NCI-H69 (cell line): ENCODE measurements at places on chromosomes 7 and 10.

DNA sequence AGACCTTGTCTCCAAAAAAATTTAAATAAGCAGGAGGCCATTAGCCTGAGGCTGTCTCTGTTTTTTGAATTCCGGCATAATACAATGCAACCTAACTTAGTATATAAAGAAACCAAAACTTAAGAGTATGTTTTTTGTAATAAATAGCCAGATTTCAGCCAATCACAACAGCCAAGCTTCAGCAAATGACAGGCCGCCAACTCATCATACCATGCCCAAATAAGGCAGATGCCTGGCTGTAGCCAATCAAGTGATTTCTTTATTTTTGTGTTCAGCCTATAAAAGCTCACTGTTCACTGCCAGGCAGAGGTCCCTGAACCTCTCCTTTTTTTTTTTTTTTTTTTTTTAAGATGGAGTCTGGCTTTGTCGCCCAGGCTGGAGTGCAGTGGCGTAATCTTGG lies 12.7 kb upstream of the PURB start:
- DNase-seq: no peak

DNA sequence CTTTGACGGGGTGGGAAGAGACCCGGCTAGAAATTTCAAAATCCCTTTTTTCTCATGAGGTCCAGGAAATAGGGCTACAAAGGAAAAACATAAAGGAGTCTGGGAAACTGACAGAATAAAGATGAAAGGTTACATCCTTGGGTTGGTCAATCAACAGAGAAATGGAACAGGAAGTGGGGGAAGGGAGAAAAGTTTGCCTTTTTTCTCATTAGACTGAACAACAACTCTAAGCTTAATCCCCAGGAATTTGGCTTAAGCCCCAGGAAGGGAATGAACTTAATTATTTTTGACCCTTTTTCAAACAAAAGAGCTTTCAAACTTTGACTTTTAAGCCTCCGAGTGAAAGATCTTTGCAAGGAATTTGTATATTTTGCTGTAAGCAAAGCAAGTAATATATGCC lies 32.7 kb downstream of the LGI1 start:
- no peak for DNase-seq

- no peak for DNase-seq
These were observed 945 bp upstream of the RHEB start for GRCh38 chr7:151520419-151521261.

- no peak for DNase-seq
These were observed 51.9 kb downstream of the MTPN start for GRCh38 chr7:135925210-135925609.

DNA sequence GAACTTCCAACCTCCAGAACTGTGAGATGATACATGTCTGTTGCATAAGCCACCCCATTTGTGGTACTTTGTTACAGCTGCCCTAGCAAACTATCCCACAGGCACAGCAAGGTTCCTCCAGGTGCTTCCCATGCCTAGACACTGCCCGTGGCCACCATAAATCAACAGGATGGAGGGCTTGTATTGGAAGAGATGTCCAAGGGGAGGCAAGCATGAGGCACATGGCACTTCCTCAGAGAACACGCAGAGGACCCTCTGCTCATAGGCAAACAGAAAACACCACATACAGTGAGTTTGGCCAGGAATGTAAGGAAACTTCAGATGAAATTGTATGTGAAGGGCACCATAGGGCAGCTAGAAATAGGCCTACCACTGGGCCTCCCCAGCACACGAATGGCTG lies 291.1 kb downstream of the GRID1 start:
- no peak for DNase-seq

DNA sequence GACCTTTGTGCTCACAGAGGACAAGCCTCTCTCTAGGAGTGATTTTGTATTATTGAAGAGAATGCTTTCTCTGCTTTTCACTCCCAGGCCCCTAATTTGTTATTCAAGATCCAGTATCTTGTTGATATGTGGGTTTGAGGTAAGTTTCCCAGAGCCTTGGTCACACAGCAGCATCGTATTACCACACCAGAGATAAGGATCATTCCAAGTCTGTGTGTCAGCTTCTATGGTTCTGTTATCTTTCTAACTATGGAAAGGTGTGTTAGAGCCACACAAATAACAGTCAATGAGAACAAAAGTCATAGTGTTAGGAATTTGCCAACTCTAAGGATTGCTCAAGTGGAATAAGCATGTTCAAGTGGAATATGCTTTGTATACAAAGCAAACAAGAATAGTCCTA lies 1208.3 kb downstream of the GATA3 start:
- no peak for DNase-seq

DNA sequence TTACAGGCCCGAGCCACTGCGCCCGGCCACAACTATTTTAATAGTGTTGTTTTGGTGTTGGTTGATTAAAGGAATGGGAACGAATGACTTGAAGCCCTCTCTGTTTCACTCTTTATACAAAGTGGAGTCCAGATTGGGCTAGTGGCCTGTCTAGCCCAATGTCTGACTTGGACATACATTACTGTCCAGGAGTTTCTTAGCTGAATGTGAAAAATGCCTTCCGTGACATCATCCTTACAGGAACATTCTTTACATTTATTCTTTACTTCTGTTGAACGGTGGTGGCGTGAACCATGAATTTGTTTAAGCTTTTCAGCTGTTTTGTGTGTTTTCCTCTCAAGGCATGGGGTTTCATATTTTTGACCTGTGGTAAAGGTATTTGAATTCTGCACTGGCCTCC lies 67.9 kb downstream of the DAGLB start:
- no peak for DNase-seq

GRCh38 chr10:21314906-21315644 lies 210.4 kb downstream of the SKIDA1 start:
- no peak for DNase-seq

DNA sequence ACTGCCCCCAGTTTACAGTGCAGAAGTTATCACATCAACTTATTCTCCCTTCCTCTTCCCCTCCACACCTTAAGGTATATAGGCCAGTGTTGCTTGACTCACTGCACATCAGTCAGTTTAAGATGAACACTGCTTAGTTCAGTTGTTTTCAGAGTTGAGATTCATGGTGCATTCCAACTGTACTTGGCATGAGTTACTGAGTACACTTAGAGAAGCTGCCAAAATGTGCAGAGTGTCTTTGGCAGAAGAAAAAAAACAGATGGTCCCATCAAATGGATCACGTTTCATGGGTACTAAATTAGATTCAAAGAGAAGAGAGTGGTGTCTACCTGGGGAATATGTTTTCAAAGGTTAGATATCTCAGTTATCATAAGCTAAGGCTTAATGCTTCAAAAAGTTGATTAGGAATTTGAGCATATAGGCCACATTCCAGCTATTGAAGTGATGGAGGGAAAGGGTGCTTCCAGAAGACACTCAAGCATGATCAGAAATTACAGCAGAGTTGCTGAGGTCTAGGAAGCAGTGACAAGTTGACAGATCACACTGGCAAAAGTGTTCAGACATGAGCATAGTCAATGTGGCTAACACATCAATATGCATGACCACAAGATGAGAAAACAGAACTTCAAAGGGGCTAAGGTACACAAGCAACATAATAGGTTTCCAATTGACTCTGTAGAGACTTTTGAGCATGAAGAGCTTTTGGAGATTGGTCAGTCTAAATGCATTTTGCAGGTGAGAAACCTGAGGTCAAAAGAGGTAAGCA lies 579.2 kb upstream of the CELF2 start:
- no peak for DNase-seq

GRCh38 chr7:123749537-123749857 lies 694 bp upstream of the WASL start:
- DNase-seq: peak; percentile 92

DNA sequence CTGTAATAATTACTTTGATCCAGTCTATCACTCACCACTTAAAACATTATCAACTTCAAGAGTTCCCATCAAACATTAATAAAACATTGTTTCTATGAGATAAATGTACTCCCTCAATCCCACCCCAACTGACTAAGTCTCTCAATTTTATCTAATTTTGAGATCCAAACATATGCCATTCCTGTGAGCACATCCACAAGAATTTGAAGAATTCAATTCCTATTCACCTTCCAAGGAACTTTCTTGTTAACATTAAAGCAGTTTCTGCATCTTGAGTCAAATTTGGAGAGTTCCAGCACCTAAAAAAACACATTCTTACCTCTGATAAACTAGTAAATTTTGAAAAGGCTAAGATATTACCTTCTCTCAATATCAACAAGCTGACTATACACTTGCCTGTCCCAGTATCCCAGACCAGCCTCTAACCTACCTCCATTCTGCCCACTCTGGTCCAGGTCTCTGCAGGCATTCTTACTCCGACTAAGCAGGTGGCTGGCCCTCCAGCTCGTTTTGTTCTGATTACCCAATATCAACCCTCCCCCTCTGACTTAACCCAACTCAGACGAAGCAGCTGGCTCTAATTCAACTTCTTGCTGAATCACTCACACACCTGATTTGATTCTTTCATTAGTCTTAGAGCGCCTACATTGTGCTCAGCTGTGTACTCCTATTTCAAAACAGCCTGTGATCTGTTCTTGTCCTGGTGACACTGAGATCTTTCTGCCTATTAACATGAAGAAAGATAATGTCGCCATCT lies 275.2 kb downstream of the IPMK start:
- peak; percentile 84 for DNase-seq

- DNase-seq: no peak
These were observed 23.0 kb upstream of the GPR146 start for GRCh38 chr7:1021366-1021765.

- no peak for DNase-seq
These were observed 18.9 kb upstream of the NRBF2 start for GRCh38 chr10:63114031-63114814.

- peak; percentile 58 for DNase-seq
These were observed 13.2 kb downstream of the HDAC9 start for GRCh38 chr7:18508443-18509427.

- DNase-seq: no peak
These were observed 905.2 kb upstream of the ZNF722 start for GRCh38 chr7:63093481-63093880.

GRCh38 chr7:126799541-126799940 lies 453.2 kb downstream of the GRM8 start:
- DNase-seq: no peak

- peak; percentile 70 for DNase-seq
These were observed 238.8 kb upstream of the LRGUK start for GRCh38 chr7:133888061-133888930.

- no peak for DNase-seq
These were observed 47.5 kb downstream of the RGS10 start for GRCh38 chr10:119495021-119495505.

- DNase-seq: peak; percentile 39
These were observed 204.1 kb downstream of the TRIL start for GRCh38 chr7:28754027-28754426.

DNA sequence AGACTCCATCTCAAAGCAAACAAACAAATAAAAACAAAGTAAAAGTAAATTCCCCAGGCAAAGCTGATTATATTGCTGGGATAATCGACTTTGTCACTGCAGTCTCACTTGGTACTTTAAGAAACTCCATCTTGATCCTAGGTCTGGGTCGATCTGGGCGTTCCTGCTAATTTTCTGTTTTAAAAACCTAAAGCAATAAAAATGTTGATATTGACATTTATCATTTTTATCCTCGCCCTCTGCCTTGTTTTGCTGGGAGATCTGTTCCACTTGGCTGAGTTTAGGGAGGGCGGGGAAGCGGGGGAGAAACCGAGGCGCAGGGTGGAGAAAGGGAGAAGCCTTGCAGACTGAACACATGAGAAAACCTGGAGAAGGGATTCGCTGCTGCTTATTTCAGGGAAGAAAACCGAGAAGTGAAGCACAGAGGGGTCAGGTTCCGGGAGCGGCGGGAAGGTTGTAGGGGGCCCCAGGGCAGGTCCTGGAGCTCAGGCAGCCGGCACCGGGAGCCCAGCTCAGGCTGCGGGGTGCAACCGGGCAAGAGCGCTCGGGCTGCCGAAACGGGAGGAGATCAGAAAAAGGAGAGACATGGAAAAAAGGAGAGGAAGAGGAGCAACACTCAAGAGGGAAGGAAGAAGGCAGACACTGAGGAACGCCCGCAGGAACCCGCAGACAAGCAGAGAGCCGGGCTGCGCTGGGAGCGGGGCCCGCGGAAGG lies 27.3 kb upstream of the KMT2C start:
- peak; percentile 91 for DNase-seq

DNA sequence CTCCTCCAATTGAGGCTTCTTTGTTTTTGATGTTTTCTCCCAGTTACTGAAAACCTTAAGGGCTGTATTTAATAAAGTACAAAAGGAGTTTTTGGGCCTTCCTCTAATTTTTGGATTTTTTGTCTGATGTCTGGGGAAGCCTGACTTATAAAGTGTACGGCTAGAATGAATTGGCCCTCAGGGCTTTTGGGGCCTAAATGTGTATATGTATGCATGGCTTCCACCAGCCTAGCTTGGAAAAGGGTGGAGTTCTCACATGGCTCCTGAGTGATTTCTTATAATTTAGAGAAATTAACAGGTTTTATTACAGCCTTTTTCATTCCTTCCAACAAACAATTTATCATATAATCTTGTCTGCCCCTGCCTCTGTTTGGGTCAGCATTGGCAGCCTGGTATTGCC lies 10.4 kb upstream of the TBATA start:
- DNase-seq: no peak

- DNase-seq: no peak
These were observed 64.1 kb downstream of the KAT6B start for GRCh38 chr10:74890460-74890859.

DNA sequence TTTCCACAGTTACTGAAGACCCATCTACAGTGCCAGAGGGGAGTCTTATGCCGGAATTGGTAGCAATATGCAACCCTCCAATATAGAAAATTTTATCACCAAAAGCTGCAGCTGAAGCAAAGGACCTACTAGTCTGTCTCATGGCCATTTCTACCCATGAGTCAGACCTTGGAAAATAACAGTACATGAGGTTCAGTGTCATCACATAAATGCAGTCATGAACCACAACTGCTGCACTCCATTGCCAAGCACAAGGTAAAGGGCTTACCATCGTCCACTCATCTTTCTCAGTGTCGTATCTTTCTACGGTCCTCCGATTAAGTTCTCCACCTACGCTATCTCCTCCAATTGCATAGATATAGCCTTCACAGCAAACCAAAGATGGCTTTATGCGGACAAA lies 21.8 kb downstream of the KBTBD2 start:
- DNase-seq: no peak

DNA sequence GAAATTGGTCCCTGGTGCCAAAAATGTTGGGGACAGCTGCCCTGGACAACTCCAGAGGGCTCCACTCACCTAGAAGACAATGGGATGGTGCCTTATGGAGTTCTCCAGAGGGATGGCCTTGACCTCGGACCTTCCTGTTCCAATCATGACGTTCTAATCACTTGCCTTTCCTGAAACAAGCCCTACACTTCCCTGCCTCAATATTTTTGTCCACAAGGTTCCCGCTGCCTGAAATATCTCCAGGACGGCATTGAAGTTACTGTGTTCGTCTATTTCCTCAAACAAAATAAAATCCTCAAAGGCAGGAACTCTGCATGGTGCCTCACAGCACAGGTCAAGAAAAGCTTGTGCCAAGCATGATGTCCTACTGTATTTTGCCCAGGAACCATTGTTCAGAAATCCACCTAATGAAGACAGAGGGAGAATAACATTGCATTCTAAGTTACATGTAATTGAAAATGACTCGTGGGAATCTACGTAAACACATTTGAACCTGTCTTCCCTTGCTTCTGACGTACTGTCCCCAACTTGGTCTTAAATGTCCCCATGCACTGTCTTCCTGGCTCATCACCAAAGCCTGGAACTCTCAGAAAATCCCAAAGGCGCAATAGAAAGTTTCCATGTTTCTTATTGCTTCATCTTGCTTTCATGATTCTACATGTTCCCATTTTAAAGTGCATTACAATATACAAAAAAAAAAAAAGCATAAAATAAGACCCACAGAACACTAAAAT lies 342.3 kb upstream of the NRP1 start:
- DNase-seq: no peak
